ENCODE measurements at places on chromosomes 3 and 15. TPM values are rescaled to one million over a fixed set of nuclear protein-coding genes. Genes with fewer than 3 reads are reported as not detected.

DNA sequence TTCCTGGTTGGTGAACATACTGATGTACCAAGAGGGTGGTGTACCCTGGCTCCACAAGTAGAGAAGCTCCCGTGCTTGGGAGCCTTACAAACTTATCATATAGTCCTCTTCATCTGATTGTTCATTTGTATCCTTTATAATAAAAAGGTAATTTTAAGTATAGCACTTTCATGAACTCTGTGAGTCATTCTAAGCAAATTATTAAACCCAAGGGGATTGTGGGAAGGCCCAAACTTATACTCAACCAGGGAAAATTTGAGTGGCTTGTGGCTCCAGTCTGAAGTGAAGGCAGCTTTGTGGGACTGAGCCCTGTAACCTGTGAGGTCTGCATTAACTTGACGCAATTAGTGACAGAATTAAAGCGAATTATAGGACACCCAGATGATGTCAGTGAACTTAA is 29.0 kb downstream of the TTBK2 start:
- H3K4me1 ChIP-seq: no peaks in the 10 kb centered on the region
- DNase-seq: no peak
- no peaks in the 10 kb centered on the region for H3K27me3 ChIP-seq
- H3K27ac ChIP-seq: no peak overlapping the region
- no peak overlapping the region for H3K4me3 ChIP-seq
- peaks cover 6% of the 10 kb centered on the region for H3K36me3 ChIP-seq

GRCh38 chr15:66240240-66240794 is 13.2 kb downstream of the MEGF11 start:
- H3K27ac ChIP-seq: no peak overlapping the region
- no peaks in the 10 kb centered on the region for H3K36me3 ChIP-seq
- H3K27me3 ChIP-seq: peaks cover 29% of the 10 kb centered on the region
- H3K4me3 ChIP-seq: no peak overlapping the region

DNA sequence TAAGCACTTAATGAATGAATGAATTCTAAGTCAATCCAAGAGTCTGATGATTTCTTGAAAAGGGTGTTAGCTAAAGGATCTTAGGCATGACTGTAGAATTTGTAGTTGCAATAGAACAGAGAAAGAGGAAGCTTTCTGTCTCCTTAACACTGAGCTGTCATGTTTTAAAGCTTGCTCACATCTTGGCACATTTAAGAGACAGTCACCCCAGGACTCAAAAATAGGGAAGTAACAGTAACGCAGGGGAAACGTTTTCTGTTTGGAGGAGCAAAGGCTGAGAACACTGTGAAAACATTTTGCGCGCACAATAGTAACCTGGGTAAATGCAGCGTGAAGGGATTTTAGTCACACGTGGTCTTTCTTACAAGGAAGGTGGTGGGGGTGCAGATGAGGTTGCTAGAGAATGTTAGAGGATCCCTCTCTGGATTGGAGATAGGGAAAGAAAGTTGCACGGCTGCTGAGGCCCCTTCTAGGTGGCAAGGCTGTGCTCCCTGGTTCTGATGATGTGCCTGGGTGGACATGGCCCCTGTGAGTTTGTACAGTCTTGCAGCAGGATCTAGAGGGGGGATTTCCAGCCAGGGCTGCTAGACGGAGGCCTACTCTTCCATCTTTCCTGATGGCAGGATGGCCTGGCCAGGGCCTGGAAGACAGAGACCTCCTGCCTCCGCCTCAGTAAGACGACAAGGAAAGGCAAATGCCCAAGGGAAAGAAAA is 12.0 kb downstream of the STARD5 start:
- no peak overlapping the region for H3K4me3 ChIP-seq
- H3K4me1 ChIP-seq: peaks cover 53% of the 10 kb centered on the region
- H3K36me3 ChIP-seq: peaks cover 17% of the 10 kb centered on the region
- DNase-seq: no peak

DNA sequence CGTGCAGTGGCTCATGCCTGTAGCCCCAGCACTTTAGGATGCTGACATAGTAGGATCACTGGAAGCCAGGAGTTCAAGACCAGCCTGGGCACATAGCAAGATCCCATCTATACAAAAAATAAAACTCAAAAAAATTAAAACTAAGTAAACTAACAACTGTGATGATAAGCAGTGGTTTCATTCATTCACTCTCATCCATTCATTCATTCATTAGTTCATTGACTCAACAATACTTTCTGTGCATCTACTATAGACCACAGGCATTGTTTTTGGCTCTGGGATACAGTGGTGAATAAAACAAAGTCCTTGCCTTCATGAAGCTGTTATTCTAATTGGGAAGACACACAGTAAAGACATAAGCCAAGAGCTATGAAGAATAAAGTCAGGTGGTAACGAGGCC is 7.5 kb upstream of the TMEM212 start:
- no peak overlapping the region for H3K27ac ChIP-seq
- H3K36me3 ChIP-seq: no peaks in the 10 kb centered on the region
- peaks cover 6% of the 10 kb centered on the region for H3K27me3 ChIP-seq
- no peaks in the 10 kb centered on the region for H3K4me1 ChIP-seq
- no peak overlapping the region for H3K4me3 ChIP-seq

DNA sequence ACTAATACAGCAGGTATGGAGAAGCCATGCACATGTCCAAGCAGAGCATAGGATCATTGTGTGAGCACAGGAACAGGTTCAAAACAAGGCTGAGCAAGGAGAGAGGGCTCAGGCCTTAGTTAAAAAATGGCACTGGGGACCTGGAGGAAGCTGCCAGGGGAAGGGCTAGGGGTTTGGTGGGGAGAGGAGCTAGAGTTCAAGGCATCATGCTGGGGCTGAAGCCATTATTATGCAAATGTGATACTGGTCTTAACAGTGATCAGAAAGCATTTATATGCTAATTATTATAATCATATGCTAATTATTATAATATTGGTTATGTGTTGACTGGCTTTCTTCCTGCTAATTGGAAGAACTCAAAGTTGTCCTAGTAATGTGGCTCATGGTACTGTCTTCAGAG is 546.0 kb upstream of the CFAP20DC start:
- peaks cover 9% of the 10 kb centered on the region for H3K27me3 ChIP-seq
- no peak for DNase-seq
- H3K36me3 ChIP-seq: no peaks in the 10 kb centered on the region
- no peak overlapping the region for H3K4me3 ChIP-seq
- H3K27ac ChIP-seq: no peak overlapping the region
- no peaks in the 10 kb centered on the region for H3K4me1 ChIP-seq

DNA sequence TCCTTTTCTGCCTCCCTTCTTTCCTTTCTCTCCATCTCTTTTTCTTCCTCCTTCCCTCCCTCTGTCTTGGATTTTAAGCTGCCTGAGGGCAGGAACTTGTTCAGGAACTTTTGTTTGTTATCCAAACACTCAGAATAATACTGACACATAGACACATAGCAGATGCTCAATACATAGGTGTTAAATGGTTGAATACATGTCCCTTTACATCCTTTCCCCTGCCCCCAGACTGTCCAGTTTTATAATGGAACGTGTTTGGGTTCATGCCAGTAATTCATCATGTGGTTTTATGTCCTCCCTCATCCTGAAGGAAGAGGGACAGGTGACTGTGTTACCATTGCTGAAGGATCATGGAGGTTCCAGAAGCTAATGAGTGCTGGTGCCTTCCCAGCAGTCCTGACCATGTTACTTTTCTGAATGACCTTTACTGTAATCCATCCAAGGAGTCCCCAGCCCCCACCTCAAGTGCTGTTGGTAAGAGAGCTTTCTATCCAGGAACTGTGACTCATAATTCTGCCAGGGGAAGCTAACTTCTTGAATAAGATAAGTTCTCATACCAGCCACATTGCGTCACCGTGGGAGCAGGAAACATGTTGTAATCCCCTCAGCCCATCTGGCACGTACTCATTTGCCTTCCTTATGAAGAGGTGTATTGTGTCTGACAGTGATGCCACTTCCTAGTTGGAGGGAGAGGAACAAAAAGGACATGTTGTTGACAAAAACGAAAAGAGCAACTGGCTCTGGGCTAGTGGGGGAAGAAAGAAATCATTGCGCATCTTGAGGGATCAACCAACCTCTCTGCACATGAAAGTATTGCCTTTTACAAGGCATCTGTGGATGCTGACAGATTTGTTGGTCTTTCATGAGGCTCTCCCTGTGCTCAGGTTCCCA is 52.4 kb downstream of the IL1RAP start:
- H3K36me3 ChIP-seq: peaks cover 14% of the 10 kb centered on the region
- peak overlapping the region; percentile 88 for H3K27ac ChIP-seq
- H3K4me3 ChIP-seq: peak overlapping the region; percentile 51
- peaks cover 23% of the 10 kb centered on the region for H3K4me1 ChIP-seq
- H3K27me3 ChIP-seq: no peaks in the 10 kb centered on the region

DNA sequence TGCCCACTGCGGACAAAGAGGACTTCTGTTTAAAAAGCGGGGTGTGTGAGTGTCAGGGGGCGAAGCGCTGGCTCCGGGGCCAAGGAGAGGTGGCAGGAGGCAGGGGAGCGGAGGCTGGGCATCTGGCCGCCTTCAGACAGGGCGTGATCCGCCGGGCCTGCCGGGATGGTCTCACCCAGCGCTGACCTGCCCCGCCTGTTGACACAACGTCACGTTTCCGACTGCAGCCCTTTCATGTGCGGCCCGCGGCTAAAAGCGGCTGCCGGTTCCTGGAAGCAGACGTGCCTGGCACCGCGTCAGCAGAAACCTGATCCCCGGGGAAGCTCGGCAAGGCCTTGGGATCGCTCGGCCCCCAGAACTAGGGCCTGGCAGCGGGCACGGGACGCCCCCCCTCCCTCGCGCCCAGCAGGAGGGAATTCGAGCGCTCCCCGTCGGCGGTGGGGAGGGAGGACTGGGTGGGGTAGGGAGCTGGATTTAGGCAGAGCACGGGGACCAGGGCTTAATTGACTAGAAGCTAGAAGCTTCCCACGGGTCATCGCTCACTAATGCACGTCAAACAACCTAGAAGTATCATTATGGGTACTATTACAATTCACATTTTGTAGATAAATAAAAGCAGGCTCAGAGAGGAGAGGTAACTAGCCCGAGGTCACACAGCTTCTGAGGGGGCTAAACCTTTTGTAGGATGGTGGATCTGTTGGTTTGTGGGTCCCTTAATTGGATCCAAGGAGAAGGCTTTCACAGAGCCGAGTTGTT is 7.7 kb downstream of the BHLHE40 start:
- peaks cover 56% of the 10 kb centered on the region for H3K4me1 ChIP-seq
- H3K27me3 ChIP-seq: no peaks in the 10 kb centered on the region
- peaks cover 46% of the 10 kb centered on the region for H3K36me3 ChIP-seq

DNA sequence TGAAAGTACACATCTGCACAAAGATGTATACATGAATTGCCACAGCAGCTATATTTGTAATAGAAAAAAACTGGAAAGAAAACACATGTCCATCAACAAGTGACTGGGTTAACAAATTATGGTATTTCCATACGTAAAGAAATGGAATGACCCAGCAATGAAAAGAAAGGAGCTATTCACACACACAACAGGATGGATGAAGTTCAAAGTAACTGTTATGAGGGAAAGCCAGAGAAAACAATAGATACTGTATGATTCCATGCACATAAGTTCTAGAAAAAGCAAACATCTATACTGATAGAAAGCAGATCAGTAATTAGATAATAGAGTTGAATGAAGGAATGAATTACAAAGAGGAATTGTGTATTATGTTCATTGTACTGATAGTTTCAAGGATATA is 152.0 kb downstream of the SCAPER start:
- H3K36me3 ChIP-seq: peaks cover 28% of the 10 kb centered on the region
- no peak overlapping the region for H3K27ac ChIP-seq
- H3K4me3 ChIP-seq: no peak overlapping the region
- no peak for DNase-seq
- no peaks in the 10 kb centered on the region for H3K27me3 ChIP-seq

The CHRFAM7A gene
- 4.8 TPM for total RNA-seq

The PLA2G4B gene
- 4.7 TPM for total RNA-seq
